ENCODE measurements at places on chromosomes 6 and 20.

- peak; percentile 33 for DNase-seq
These were observed 21.9 kb downstream of the ECT2L start for GRCh38 chr6:138817799-138818198.

DNA sequence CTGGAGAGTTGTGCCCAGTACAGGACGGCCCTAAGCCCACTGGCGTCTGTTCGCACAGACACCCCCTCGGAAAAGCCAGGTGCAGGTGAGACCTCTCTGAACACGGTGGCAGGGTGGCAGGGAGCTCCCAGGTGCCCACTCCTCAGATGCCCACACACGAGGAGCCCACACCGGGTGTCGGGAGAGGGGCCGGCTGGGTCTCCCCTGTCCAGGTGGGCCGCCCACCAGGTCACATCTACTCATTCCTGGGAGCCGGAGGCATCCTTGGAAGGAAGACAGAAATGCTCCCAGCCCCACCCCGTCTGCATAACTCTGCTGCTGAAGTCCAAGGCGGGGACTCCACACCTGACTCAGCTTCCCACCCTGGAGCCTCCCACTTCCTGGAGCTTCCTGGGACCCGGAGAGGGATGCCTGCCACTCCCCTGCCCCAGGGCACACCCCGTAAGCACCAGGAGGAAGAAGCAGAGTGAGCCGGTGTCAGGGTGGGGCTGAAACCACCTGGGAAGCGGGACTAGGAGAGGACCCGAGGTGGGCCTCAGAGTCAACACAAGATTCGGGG lies 2.5 kb downstream of the SRMS start:
- no peak for DNase-seq

GRCh38 chr20:17465236-17465635 lies 65.9 kb downstream of the BFSP1 start:
- no peak for DNase-seq

DNA sequence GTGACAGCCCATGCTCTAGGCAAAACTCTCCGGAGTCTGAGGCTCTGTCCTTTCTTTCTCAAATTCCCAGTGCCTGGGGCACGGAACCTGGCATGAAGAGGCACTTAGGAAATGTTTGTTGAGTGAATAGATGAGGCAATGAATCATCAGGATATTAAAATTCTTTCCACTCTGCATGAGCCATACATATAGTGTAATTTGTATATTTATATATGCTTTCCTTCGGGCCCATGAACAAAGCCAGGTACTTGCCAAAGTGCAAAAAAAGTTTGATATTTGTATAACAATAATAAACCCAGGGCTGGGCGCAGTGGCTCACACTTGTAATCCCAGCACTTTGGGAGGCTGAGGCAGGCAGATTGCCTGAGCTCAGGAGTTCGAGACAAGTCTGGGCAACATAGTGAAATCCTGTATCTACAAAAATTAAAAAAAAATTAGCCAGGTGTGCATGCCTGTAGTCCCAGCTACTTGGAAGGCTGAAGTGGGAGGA lies 212.3 kb upstream of the ZNF217 start:
- no peak for DNase-seq

DNA sequence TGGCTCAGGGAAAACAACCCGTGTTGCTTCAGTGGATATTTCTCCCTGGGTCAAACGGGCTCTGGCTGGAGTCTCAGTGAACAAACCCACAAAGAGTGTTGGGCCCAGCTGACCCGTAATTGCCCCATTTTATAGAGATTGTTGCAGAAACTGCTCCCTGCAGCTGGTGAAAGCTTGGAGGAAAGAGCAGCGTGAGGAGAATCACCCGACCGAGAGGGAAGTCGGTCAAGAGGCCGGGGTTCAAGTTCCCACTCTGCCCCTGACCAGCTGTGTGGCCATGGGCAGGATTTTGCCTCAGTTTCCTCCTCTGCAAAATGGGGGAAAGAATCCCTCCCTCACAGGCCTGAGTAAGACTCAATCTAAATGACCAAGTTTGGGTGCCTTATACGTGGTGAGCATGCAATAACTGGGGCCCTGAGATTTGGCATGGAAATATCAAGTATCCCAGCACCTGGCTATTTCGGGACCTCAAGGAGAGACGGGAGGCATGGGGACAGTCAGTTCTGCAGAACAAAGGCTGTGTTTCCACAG lies 1.7 kb upstream of the TGM2 start:
- DNase-seq, result no peak

DNA sequence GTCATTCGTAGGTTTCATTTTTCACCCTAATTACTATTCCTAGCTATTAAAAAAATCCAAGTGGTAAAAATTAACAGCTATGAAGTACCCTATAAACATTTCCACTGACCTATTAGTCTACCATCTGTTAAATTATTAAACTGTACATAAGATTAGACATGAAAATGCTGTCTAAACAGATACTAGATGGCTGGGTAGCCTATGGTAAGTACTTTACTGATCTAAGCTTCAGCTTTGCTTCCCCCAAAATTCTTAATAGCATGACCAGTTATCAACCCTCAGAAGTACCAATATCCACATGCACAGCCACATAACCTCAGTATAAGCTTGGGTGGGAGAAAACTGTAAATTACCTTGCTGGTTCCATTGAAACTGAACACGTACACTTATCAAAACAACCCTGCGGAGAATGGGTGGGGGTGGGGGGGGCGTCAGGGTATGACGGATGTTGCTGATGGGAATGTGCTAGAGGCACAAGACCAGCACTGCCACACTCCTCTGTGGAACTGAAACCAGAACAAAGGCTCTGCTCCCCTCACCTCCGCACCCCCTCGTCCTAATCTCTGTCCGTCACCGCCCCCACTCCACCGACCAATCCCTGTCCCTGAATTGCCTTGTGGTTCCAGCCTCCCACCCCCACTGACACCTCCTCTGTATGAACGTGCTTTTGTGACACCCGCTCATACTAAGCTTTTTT lies 45.3 kb downstream of the B4GALT5 start:
- peak; percentile 87 for DNase-seq

DNA sequence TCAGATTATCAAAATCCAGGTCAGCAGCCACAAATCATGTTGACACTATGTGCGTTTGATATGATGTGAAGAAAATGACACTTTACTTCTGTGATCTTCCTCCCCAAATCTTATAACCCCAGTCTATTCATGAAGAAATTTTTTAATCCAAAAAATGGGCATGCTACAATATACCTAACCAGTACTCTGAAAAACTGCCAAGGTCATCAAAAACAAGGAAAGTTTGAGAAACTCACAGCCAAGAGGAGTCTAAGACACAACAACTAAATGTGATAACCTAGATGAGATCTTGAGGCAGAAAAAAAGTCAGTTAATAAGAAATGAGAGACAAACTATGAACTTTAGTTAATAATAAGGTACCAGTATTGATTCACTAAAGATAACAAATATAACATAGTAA lies 200.6 kb upstream of the IRAK1BP1 start:
- no peak for DNase-seq

DNA sequence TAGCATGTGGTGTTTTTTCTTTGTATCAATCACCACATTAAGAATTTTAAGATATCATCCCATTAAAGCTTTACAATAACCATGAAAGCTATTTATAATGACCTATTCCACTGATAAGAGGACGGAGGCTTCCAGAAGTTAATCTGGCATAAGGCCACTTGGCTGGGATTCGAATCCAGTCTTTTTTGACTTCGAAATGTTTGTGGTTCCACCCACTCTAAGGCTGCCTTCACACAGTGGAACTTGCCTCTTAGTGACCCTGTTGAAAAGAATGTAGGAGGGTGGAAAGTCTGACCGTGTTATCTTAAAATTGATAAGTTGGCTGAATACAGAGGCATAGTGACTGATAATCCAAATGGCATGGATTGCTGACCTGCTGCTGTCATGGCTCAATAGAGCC lies 959.7 kb downstream of the KIF16B start:
- no peak for DNase-seq

- DNase-seq, result no peak
These were observed 69.8 kb downstream of the CDC40 start for GRCh38 chr6:110250058-110250457.

DNA sequence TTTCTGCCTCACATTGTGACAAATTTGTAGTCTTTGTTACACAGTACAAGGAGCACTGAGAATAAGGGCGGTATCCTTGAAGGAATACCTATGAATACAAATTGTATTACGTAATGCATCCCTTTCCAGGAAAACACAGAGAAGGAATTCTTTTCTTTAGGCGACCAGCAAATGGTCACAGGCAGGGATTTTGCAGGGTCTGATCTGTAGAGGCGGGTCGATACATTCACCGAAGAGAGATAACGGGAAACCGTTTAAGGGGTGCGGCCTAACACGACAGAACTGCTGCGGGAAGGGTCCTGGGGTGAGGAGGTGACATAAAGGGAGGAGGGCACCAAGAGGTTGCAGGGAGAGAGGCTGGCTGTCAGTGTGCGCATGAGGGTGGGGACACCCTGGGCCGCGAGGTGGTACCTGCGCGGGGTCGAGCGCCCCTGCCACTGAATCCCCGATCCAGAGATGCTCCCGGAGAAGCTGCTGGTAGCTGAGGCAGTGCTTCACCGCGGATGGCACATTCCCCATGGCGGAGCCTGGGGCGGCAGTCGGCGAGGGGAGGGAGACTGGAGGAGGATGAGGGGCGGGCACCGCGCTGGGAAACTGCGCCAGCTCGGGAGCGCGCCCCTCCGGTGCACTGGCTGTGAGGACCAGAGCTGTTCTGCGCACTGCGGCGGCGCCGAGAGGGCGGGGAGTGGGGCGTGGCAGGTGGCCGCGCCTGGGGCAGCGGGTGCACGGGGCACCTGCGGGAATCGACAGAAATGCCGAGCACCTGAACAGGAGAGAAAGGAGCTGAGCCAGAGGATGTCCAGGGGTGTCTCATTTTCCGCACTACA lies at the start of gene HMGCLL1:
Gene HMGCLL1 (minus strand): TSS at position 656 of the 827 bp plus-strand sequence. CDS start 137 bp downstream, at position 519.
- DNase-seq, result no peak

GRCh38 chr20:36308986-36309385 lies 2.8 kb downstream of the DLGAP4 start:
- DNase-seq, result no peak

GRCh38 chr6:23823421-23823820 lies 302.6 kb upstream of the NRSN1 start:
- no peak for DNase-seq

DNA sequence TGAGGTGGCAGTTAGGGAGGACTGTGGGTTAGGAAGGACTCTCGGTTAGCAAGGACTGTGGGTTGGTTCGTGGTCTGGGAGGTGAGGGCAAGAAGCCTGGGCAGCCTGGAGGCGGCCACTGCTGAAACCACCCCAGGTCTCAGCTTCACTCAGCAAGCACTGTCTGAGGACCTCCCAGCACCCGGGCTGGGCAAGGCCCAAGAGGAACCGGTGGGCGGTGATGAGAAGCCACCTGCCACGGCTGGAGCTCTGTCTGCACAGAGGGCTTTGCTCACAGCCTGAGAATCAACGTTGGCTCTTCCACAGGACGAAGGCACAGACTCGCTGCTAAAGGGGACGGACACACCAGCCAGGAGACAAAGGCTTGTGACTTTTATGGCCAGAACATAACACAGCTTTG lies 69.3 kb downstream of the DACT2 start:
- no peak for DNase-seq

DNA sequence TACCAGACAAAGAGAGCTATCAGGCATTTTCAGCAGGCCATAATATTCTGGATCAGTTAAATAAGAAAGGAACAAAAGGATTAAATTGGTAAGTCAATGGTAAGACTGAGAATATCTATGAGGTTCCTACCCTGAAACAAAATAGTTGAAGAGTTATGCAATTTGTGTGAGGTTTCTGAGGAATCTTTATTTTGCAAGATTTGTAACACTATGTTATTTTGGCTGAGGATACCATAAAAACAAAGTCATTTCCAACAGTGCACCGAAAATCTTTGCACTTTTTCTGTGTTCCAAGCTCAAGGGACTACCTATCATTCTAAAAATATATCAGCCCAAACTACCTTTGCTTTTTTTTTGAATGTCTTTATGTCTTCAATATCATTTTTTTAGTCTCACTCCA lies 383.3 kb upstream of the CITED2 start:
- no peak for DNase-seq

GRCh38 chr6:30441171-30441570 lies 48.1 kb upstream of the HLA-E start:
- DNase-seq, result no peak

DNA sequence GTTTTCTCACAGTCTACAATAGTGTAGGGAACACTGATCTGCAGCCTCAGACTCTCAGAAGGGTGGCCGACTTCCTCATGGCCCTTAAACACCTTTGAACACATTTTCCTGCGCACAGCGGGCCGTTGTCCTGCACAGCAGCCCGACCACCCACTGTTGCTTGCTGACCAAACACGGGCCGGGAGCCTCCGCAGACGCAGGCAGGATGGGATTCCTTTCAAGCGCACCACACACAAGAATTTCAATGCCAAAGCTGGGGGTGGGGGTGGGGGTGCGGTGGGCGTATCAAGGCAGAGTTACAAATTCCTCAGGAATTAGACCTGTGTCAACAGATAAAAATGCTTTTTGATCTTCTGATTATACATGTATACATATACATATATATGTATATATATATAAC lies 74.5 kb downstream of the HUS1B start:
- no peak for DNase-seq

- peak; percentile 72 for DNase-seq
These were observed 115.9 kb upstream of the BCLAF1 start for GRCh38 chr6:136405420-136406029.

DNA sequence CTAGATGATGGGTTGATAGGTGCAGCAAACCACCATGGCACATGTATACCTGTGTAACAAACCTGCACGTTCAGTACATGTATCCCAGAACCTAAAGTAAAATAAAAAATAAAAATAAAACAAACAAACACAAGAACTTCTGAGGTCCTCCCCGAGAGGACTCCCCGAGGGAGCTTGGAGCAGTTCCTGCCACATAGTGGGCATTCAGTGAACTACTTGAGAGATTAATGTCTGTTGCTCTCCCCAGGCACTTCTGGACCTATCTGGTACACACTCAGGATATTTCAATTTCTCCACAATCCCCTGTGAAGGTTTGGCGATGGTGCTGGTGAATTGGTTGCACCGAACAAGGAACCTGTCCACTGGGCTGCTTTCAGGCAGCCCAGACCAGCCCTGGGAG lies 311.2 kb downstream of the ESR1 start:
- no peak for DNase-seq

DNA sequence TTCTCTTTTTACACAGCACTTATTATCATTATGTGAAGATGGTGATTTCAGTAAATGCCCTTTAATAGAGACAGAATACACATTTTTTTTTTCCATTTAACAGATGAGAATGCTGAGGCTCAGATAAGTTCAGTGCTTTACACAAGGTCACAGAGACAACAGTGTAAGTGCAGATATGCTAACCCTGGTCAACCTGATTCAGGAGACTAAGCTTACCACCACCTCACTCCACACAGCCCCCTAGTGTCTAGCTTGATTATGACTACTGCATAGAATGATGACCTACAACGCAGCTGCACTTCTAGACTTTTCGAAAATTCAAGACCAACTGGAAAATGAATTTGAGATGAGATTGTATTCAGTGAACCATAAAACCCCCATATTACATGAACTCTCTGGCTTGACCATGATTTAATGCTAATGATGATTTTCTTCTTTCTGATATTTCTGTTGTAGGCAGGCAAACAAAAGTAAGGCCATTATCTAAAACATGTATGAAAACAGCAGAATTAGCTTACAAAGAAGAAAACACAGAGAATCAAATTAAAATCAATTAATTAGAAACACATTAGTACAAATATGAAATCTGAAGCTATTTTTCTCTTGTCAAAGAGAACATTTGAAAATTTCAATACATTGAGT lies 212.1 kb upstream of the PHACTR1 start:
- peak; percentile 41 for DNase-seq

- DNase-seq, result no peak
These were observed 461.2 kb downstream of the EPM2A start for GRCh38 chr6:145274083-145274482.

All from suppressor macrophage treated with lipopolysaccharide for 4 hours (primary cell).